ENCODE measurements at places on chromosomes 16 and 17.
A peak's percentile ranks its signal among the peaks of the same experiment; 100 is the strongest.

GRCh38 chr17:68296217-68297191, 5.2 kb downstream of the ARSG start:
- DNase-seq, result peak; percentile 57

GRCh38 chr17:61878984-61879612, 15.8 kb upstream of the BRIP1 start:
- DNase-seq, result no peak

DNA sequence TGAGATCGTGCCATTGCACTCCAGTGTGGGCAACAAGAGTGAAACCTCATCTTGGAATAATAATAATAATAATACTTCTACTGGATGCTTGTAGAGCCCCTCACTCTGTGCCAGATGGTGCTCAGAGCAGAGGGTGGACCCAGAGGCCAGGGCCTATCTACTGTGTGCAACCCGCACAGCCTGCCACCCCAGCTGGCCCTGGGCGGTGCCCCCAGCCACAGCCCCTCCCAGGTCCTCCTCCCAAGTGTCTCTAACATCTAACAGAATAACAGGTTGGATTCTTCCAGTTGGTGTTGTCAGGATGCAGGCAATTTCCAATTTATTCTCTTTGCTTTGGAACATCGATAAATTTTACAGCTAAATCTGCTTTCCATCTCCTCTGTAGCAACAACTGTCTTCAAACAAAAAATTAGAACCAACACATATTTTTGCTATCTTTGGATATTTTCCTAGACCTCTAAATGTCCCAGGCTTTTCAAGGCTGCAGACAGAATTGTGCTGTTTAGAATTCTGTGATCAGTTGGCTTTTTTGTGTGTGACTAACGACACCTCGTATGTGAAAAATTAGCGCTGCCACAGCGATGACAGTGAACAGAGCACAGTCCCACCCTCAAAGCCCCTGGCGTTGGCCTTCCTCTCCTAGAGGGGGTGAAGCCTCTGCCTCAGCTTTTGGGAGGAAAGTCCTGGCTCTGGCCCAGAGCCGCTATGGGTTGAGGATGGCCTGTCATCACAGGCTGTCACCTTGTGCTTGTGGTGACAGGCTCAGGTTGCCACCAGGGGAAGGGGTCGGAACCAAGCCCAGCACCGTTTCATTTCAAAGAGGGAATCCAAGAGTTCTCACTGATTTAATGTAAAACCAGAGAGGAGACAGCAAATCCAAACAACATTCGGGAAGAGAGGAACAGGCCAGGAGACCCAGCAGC, 7.6 kb upstream of the EVPL start:
- no peak for DNase-seq

- DNase-seq, result no peak
Measured at GRCh38 chr17:49596613-49597244, 21.1 kb downstream of the NXPH3 start.

DNA sequence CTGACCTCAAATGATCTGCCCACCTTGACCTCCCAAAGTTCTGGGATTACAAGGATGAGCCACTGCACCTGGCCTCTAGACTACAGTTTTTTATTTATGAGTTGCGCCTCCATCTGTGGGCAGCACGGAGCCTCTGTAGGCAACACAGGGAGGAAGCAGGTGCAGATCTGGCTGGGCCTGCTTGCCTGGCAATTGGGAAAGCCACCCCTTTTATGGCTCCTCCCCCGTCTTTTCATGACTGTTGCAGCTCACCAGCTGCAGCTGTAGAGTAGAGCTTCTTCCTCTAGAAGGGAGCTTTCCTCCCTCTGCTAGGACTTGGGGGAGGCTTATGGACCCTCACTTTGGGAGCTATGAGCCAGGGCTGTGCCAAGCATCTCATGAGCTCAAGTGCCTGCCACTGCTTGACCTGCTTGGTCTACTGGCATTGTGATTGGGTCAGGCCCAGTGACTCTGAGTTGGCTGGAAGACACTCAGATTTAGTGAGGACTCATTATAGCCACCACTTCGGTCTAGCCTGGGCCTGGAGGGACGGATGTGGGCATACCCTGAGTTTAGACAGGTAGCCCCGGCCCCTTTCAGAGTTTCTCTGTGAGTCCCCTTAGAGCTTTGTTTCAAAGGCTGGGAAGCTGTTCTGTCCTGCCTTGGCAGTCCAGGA, 6.9 kb upstream of the SLC7A6 start:
- no peak for DNase-seq

- no peak for DNase-seq
Measured at GRCh38 chr17:3761036-3761917, 37.6 kb downstream of the HASPIN start.

DNA sequence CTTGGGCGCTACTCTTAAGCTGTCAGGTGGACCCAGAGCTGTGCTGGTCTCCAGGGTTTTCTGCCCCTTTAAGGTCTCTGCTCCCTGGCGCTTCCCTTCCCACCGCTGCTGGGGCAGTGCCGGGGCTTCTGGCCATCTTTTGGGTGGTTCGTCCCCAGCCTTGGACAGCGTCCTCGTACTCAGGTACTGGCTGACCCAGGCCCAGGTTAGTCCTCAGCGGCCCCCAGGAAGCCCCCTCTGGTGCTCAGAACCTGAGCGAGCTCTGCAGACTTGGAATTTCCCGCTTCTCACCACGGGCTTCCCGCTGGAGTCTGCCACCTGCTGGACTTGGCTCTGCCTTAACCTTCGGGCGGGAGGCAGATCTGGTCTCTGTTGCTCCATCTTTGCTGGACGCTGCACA, 94.1 kb upstream of the ZNF750 start:
- no peak for DNase-seq

DNA sequence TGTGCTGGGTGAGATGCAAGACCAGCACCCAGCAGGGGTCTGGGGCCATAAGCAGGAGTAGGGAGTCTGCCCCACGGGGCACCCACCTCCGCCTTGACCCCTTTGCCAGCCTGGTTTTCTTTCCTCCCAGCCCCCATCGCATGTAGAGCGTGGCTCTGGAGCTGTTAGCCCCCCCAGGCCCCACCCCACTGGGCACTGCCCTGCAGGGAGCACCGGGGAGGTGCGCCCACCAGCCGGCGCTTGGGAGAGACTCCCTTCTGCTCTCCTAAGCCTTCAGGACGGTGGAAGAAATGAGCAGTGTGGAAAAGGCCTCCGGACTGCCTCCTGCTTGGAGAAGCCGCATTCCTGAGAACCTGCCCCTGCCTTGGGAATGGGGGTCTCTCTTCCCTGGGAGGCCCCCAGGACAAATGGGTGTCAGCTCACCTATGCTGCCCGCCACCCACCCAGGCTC, 186.2 kb downstream of the IRF8 start:
- no peak for DNase-seq

DNA sequence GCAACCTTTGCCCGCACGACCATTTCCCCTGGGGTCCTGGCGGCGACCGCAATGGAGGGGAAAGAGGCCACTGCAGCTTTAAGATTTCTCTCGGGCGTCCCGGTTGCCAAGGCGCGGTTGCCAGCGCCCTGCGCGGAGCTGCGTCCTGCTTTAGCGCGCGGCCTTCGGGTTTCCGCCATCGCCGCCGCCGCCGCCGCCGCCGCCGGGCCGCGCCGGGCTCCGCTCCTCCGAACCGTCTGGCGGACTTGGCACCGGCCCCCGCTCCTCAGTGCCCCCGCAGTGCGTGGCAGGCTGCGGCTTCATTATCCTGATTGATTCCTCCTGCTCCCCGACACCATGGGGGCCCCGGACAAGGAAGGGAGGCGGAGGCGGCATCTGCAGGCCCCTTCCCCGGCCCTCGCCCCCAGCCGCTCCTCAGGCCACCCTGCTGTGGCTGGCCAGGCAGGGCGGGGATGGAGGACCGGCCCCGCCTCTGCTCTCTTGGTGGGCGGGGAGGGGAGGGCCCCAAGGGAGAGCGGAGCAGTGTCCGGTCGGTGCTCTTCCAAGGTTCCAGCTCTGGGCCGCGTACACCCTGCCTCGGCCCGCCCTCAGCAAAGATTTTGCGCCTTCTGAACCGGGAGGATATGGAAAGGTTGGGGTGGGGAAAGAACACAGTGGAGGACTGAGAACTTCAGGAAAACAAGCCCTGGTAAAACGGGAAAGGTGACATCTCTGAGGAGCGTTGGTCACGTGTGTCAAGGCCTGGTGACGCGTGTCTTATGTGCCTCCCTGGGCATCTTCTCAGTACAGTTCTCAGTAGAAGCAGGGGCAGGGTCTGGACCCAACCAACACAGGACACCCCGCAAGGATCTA, 34.0 kb downstream of the NEUROD2 start:
- DNase-seq, result peak; percentile 17

- no peak for DNase-seq
Measured at GRCh38 chr16:49932946-49933345, 77.0 kb upstream of the ZNF423 start.

GRCh38 chr16:66871840-66872239, 8.5 kb upstream of the PDP2 start:
- no peak for DNase-seq

DNA sequence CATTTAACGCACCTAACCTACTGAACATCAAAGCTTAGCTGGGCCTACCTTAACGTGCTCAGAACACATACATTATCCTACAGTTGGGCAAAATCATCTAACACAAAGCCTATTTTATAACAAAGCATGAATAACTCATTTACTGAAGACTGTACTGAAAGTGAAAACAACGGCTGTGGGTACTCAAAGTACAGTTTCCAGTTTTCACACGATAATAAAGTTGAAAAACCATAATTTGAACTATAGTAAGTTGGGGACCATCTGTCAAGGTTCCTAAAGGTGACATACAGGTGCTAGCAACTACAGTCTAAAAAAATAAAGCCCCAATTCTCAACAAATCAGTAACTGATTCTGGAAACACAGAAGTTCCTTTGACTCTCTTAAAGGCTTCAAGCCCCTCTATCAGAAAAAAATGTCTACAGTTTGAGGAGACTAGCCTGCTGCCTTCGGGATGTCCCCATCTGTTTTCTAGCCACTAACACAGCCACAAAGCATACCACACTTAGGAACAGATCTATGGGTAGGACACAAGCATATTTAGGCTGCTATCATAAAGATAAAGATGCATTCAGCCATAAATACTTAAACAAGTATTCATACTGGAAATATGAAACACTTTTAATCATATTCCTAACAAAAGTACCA, 71.3 kb downstream of the KANSL1 start:
- peak; percentile 19 for DNase-seq

GRCh38 chr17:81844327-81844851, 9.5 kb upstream of the PPP1R27 start:
- DNase-seq, result no peak

- no peak for DNase-seq
Measured at GRCh38 chr17:35612924-35613521, 25.9 kb downstream of the AP2B1 start.

DNA sequence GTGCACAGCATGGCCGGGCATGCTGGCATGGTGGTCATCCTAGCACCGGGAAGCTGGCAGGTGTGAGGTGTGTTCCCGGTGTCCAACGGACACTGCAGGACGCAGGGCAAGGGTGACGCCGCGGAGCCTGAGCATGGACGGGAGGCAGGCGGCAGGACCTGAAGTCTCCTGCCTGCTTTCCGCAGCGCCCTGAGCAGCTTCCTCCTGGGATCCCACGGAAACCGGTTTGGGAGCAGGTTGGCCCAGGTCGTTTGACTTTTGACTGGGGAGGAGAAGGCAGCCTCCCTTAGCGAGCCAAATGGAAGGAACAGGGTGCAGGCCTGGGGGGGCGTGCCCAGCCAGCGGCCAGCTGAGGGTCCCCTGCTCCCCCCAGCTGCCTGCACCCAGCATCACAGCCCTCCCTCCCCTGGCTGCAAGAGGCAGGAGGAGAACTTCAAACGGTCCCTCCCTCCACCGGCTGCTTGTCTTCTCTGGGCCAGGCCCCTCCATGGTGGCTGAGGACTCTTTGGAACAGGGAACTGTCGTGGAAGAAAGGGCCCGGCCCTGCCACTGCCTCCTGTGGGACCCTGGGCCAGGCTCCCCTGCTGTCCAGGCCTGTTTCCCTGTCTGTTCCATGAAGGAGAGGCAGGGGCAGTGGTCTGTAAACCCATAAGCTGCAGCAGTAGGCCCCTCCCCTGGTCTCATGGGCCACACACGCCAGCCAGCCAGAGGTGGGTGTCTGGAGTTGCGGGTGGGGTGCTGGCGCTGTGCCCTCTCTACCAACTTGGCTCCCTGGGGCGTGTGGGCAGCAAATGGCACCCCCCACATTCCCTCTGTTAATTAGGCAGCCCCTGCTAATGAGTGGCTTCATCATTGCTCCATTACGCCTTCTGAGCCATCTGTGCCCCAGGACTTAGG, 7.8 kb upstream of the ADGRG1 start:
- DNase-seq, result no peak

- DNase-seq, result no peak
Measured at GRCh38 chr16:72785886-72786285, 262.0 kb downstream of the ZFHX3 start.

- no peak for DNase-seq
Measured at GRCh38 chr17:6413065-6413464, 21.9 kb downstream of the AIPL1 start.

DNA sequence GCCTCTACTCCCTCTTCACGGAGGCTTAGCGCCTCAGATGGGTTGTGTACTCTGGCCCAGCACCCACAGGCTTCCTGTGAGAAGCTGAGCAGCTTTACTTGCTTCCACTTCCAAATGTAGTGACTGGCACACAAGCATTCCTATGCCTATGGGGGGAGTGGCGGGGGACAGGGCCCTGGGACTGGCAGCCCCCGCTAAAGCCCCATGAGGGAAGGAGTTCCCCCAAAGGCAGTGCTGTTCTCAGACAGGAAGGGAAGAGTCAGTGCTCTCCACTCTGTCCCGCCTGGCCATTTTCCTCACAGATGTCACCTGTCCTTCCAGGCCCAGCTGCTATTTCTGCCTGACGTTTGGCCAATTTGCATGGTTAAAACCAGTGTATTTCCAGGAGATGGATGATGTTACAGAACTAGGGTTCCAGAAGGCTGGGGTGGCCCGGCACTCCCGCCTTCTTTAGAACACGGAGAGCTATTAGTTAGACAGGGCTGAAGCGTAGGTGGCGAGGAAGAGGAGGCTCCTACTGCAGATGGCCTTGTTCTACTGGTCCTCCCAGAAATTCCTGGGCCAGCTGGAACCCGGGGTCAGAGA, 83.9 kb upstream of the FBXO47 start:
- no peak for DNase-seq

GRCh38 chr16:16780588-16780987, 401.6 kb downstream of the NPIPA7 start:
- no peak for DNase-seq

- peak; percentile 38 for DNase-seq
Measured at GRCh38 chr16:86575754-86576557, 2.4 kb upstream of the FOXL1 start.

- DNase-seq, result no peak
Measured at GRCh38 chr16:84052071-84052622, 9.6 kb upstream of the SLC38A8 start.

GRCh38 chr17:32567511-32567910, 80.7 kb downstream of the CDK5R1 start:
- DNase-seq, result no peak

DNA sequence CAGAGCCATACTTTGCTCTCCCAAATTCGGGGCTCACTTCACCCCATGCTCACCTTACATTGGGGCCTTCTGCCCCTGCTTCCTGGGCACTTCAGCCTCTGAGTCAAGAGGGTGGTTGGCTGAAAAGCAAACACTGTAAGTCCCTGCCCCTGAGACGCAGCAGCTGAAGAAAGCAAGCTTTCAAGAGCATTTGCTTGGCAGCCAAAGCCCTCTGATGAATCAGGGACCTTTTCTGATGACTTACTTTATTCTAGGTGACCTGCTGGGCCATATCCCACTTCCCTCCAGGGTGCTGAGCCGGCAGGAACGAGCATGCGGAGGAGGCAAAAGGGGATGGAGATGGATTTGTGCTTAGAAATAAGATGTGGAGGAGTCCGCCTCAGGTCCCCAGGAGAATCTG, 147.0 kb upstream of the TNRC6C start:
- no peak for DNase-seq
